ENCODE measurements at places on chromosomes 6 and 20.

DNA sequence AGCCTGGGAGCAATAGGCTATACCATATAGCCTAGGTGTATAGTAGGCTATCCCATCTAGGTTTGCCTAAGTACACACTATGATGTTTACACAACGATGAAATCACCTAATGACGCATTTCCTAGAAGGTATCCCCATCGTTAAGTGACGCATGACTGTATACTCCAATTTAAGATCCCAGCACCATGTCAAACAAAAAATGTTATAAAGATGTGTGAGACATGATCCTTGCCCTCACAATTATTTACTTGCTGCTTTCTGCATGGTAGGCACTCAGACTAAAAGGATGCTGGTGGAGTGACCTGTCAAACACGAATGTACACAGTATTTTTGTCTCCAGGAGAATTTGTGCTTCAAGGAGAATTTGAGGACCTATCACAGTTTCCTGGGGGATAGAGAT is 32.3 kb downstream of the SNAP25 start:
- no peak for DNase-seq

DNA sequence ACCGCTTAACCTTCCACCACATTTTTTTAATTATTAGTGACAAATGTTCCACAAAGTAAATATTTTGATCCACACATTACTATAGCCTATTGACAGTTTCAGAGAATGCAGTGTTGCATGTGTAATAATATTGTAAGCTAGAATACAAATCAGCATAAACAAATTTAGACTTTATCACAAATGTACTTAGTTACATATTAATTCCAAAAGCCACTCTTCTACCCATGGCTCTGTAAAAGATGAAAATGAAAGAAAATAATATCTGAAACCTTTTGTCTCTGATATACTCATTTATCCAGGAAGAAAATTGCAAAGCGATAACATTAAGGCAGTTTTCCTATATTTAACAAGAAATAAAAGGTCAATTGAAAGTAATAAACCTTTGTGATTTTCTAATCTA is 954.0 kb upstream of the MAN1A1 start:
- no peak for DNase-seq

DNA sequence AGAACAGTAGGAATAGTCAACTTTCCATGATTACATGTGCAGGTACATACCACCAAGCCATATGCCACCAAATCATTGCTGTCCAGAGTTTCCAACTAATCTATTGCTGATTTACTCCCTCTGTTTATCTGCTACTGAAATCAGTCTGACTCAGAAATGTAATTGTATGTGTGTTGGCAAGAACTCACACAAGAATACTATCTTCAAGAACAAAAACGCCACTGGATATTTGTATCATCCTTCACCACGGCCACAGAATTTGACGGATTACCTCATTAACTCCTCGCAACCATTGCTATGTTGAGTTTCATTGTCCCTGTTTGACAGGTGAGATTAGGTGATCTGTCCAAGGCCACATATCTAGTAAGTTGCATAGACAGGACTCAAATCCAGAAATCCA is 159.2 kb downstream of the GMPR start:
- DNase-seq, result no peak

DNA sequence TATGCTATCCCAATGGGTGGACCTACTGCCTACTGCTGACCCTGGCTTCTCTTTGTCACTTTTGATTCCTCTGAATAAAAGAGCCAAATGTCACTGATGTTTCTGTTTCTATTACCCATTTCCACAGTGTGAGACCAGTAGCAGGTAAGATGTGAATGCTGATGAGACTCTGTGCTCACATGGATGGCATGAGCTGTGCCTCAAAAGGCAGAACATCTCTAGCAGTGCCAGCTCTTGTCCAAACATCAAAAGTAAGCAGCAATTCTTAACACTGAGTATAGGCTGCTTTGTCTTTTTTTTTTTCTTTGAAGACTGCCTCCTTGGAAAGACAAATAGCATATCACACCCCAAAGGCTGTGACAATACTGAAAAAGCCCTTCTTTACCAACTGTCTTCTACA is 459.2 kb upstream of the RUNX2 start:
- no peak for DNase-seq

GRCh38 chr6:130037207-130037811 is 18.9 kb downstream of the L3MBTL3 start:
- no peak for DNase-seq

DNA sequence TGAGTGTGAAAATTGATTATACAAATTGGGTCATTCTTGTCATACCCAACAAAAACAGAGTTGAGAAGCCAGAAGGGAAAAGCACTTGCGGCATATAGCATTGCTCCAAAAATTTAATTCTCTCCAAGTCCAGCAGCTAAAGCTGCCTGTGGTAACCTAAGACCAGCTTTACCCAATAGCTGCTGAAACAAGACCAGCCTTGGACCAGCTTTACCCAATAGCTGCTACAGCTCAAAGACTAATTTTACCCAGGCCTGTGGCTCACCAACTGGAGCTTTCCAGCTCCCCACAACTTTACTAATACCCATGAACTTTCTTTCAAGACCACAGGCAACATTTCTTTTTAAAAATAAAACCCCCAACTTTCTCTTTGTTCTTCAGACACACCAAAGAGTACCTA is 32.8 kb upstream of the ZNF133 start:
- DNase-seq, result no peak

- no peak for DNase-seq
Measured at GRCh38 chr6:80197474-80197873, 91.0 kb downstream of the BCKDHB start.

- DNase-seq, result no peak
Measured at GRCh38 chr6:79071547-79071946, 6.5 kb downstream of the PHIP start.

DNA sequence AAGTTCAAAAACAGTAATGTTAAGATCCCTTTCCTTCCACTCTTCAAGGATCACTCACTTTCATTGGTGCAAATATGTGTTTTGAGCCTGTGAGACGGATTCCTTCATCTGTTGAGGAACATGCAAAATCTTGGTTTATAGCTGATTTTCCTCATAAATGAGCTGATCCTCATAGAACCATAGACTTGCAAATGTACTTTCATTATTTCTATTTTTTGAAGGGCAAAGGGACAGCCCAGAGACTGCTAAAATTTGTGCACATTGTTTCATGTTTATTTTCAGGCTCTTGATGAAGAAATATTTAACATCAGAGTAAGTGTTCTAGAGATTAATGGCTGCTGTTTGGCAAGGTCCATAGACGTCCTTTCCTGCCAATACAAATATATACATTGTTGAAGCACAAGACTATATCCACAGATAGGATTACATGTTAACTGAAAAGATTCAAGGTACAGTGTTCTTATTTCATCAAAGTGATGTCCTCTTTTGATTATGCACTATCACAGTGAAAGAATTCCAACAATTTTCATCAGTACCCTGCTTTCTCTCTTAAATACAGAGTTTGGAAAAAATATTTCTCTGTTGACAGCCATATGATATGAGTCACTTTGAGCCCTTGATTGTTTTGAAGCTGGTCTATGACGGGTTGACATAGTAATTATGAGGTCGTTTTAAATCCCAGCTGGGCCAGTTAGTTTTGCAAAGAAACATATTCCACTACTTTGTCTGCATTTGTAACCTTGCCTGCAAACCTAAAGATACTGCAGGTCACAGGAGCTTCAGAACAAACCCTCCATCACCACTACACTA is 95.7 kb downstream of the FILIP1 start:
- DNase-seq, result no peak

DNA sequence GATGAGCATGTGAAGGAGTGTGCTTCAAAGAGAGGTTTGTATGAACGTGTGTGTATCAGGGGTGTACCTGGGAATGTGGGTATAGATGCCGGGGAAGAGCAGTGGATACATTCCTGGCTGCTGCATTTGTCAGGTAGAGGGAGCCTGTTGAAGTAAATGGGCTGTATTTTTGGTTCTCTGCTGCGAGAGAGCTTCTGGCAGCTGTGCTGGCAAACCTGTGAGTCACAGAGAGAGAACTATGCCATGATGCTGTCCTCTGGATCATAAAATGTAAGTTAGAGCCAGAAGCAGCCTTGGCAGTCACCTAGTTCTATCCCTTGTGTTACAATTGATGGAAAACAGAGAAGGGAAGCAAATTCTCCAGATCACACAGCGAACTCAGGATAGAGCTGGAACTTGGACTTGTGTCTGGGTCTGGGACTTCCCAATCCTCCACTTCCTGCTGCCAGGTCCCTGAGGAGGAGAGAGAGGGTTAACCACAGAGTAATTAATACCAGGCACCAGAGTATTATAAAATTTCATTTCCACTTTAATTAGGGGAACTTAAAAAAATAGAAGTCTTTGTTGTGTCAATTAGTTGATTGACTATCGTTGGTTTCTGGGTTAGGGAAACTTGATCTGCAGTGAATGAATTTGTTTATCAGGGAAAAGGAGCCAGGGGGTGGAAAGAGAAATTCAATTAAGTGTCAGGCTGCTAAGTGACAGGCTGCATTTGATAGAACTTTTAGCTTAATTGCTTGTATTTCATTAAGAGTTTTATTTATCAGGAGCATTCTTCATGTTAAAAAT is 41.1 kb upstream of the GTSF1L start:
- DNase-seq, result no peak
